ENCODE measurements at places on chromosomes 7 and 10. TPM values are rescaled to one million over a fixed set of nuclear protein-coding genes. Genes with fewer than 3 reads are reported as not detected.

Gene INA
- 1.4 TPM for total RNA-seq

Gene GRM3
- not detected for total RNA-seq

- no peak for DNase-seq
Observed at GRCh38 chr7:9921326-9921725, 1052.3 kb upstream of the PHF14 start.

DNA sequence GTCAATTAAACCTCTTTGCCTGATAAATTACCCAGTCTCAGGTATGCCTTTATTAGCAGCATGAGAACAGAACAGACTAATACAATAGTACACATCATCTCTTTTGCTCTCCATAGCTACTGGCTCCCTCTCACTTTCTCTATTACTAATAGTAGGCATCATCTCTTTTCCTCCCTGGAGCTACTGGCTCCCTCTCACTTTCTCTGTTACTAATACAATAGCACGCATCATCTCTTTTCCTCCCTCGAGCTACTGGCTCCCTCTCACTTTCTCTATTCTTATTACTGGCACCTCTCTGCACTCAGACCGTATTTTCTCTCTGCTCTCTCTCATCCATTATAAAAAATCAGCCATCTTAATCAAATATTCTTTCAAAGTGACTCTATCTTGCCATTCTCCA is 37.1 kb downstream of the SLC25A13 start:
- no peak for DNase-seq

GRCh38 chr7:132083537-132084123 is 492.6 kb downstream of the PLXNA4 start:
- DNase-seq: no peak

Gene OR6B1
- not detected for total RNA-seq

GRCh38 chr10:12299222-12299965 is 50.0 kb upstream of the CAMK1D start:
- no peak for DNase-seq

DNA sequence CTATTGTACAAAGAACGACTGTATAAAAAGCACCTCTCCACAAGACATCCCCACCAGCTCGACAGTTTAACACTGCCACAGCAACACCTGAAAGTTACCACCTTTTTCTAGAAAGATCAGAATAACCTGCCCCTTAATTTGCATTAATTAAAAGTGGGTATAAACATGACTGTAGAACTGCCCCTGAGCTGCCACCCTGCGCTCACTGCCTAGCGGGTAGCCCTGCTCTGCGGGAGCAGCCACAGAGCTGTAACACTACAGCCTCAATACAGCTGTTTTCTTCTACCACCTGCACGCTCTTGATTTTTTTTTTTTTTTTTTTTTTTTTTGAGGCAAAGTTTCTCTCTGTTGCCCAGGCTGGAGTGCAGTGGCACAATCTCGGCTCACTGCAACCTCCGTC is 140.9 kb downstream of the PARD3 start:
- DNase-seq: no peak

DNA sequence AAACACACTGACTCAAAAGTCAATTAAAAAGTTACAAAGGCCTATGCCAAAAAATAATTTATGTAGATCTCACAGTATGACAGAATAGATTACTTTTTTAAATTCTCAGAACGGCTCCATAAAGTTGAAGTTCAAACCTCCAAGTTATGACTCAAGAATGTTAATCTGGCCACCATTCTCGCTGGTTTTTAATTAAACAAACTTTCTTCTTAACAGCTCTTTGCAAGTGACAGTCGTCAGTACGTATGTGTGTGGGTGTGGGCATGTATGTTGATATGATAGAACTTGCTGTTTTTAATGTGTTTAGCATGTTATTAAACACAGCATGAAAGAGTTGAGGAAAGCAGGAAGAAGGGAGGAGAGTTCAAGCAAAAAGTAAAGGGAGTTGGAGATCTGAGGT is 18.5 kb downstream of the PRKCQ start:
- no peak for DNase-seq

DNA sequence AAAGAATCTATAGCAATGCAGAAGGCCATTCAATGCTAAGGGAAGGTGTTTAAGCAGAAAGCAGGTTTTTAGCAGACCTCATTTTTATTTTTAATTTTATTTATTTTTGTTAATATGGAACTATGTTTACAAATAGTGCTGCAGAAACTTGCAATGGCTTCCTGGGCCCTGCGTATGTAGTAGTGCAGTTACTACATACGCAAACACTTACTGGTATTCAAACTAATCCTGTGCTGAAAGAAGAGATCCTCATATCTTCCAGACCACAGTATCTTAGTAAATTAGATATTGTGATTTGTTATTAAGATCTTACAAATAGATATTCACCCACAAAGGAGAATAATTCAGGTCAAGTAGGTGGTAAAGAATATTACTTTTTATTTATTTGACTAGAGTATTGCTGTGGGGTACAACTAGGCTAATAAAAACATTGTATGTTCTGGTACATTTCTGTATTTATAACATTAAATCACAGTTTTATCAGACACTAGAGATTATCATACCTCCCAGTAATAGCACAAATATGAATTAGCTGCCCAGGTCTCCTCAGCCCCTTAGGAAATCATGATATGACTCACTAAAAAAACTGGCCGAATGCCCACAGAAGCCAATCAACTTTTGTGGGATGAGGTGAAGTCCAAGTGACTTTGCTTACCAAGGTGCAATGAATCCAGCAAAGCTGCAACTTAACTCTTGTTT is 57.6 kb downstream of the RNLS start:
- DNase-seq: peak; percentile 77

Gene KNDC1
- 0.32 TPM for total RNA-seq

GRCh38 chr10:36504758-36505157 is 620.6 kb upstream of the ANKRD30A start:
- no peak for DNase-seq

DNA sequence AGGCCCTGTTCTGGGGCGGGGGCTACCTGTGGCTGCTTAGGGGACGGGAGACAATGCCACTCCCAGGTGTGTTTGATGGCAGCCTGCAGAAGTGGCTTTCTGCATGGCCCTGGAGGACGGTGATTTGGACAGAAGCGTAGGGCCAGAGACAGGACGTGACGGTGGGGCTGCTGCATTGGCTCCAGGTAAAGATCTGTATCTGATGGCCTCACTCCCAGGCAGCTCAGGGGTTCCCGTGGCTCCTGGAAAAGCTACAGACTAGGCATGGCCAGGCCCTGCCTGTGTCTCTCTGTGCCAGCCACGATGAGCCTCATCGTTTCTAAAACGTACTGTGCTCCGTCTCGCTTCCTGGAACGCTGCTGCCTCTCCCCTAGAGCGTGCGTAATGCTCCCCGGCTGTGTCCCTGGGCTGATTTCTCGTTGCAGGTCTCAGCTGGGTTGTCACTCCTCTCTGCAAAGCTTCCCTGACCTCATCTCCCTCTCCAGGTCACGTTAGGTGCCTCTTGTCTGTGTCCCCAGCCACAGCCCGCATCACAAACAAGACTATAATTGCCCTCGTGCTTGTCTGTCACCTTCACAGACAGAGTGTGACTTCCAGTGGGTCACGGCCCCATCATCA is 12.6 kb downstream of the GTF2IRD1 start:
- no peak for DNase-seq

Gene NUDT13
- 1.8 TPM for total RNA-seq

Gene TWIST1
- not detected for total RNA-seq

DNA sequence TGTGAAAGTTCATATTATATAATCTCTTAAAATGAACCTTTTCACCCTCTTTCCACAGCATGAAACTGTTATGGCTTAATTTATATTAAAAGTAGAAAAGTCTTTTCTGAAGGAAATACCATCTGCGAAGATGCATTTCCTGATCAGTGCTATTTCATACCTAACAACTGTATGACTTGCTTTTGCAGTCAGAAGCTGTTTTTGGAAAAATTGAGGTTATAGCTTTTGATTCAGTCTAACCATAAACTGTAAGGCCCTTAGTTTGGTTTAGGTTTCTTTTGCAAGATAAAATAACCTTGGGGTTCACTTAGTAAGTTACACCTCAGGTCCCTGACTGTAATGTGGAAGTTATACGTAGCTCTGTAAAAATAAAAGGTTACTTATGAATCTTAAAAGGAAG is 22.7 kb upstream of the PARP12 start:
- DNase-seq: no peak

Gene TAF5
- total RNA-seq: 5.5 TPM

Gene WEE2
- total RNA-seq: not detected

GRCh38 chr10:96501985-96502384 is 11.7 kb downstream of the TLL2 start:
- DNase-seq: no peak

DNA sequence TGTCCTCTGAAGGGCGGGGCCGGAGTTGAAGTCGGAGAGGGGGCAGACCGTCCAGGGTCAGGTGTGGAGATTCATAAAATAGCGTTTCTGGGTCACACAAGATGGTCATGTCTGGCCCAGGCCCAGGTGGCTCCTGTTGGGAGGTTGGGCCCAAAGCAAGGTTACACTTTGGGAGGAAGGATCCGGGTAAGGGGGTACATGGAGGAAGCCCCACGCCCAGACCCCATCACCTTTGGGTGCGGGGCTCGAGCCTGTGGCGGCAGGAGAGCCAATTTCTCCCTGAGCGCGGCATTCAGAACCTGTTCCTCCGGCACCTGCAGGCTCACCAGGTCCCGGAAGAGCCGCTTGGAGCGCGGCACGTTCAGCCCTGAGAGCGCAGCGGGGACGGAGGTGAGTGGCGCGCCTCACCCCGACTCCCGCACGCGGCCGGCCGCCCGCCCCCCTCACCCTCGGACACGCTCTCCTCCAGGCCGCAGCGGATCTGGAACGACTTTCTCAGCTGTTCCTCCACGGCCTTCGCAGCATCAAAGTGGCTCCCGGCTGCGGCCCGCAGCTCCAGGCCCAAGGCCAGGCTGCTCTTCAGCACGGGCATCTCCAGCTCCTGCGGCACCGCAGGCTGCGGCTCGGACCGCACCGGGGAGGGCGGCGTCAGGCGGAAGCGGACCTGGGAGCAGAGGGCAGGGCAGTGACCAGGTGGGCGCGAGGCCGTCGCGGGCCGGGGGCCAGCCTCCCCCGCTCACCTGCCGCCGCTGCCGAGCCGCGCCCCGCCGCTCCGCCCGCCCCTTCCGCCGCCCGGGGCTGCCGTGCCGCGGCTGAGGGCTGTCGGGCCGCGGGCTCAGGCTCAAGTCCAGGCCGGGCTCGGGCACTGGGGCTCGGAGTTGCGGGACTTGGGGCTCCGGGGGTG is 644 bp downstream of the PPP1R35 start:
- DNase-seq: peak; percentile 54

- peak; percentile 36 for DNase-seq
Observed at GRCh38 chr10:72784551-72785351, 92.8 kb downstream of the MCU start.

Gene HMX2
- 0.15 TPM for total RNA-seq

- DNase-seq: no peak
Observed at GRCh38 chr10:60734226-60734625, 44.1 kb upstream of the CDK1 start.

GRCh38 chr7:148589640-148590039 is 926 bp upstream of the C7orf33 start:
- DNase-seq: no peak

DNA sequence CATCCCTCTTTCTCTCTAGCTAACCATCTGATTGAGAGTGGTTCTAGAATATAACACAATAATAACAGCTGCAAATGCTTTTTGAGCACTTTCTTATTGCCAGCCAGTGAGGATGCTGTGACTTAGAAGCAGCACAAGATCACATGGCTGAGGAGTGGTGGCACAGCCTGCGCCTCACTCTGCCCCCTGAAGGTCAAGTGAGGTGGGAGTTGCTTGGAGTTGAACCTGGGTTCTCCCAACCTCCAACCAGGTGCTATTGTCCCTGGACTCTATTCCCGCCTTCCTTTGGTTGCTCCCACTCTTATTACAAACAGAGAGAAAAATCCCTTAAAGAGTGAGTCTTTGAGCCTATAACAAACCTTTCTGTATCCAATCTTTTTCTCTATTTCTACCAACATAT is 280.3 kb upstream of the PODXL start:
- DNase-seq: no peak

- DNase-seq: no peak
Observed at GRCh38 chr10:16646181-16647059, 124.7 kb upstream of the C1QL3 start.

DNA sequence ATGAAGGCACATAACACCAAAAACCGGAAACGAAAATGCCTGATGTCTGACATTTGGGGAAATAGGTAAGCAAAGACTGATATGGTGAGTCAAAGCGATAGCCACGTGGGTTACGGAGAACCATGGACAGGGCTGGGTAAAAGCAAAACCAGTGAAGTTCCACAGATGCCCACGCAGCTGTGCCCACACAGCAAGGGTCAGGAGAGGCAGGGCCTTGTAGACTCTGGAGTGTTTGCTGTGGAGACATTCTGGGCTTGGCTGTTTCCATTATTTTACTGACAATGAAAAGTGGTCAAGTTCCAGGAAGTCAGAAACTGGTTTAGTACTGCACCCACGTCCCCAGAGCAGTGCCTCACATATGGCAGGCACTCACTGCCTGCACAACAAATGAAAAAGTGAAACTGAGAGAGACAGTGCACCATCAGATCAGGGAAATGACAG is 148.7 kb downstream of the ZMYND11 start:
- no peak for DNase-seq
